ENCODE measurements at places on chromosomes 11 and 22.
A peak's percentile ranks its signal among the peaks of the same experiment; 100 is the strongest.

DNA sequence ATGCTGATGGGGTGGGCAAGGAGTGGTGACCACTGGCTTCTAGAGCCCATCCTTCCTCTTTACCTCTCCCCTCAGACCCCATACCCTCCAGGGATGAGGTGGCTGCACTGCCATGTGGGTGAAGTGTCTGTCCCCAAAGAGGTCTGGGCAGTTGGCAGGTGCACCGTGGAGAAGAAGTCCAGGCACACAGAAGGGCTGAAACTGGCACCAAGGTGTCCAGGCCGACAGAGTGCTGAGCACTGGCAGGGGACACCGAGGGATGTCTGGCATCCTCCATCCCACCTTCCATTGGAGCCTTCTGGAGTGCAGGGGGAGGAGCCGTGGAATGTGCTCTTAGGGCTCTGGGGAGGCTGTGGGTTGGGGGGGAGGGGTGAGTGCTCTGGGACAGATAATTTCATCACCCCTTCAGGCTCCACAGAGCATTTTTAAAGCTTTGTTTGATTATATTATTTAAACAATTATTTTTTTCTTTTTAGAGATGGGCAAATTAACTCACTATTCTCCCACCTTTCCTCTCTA lies 37.9 kb downstream of the PKNOX2 start:
- DNase-seq = peak; percentile 9

GRCh38 chr11:121448011-121448410 lies 4.1 kb upstream of the SORL1 start:
- DNase-seq = no peak

- peak; percentile 6 for DNase-seq
Observed at GRCh38 chr11:62223095-62223494, 14.6 kb downstream of the SCGB2A1 start.

- no peak for DNase-seq
Observed at GRCh38 chr11:45482331-45482730, 183.1 kb downstream of the CHST1 start.

- DNase-seq = peak; percentile 100
Observed at GRCh38 chr11:106399076-106399511, 321.6 kb downstream of the AASDHPPT start.

DNA sequence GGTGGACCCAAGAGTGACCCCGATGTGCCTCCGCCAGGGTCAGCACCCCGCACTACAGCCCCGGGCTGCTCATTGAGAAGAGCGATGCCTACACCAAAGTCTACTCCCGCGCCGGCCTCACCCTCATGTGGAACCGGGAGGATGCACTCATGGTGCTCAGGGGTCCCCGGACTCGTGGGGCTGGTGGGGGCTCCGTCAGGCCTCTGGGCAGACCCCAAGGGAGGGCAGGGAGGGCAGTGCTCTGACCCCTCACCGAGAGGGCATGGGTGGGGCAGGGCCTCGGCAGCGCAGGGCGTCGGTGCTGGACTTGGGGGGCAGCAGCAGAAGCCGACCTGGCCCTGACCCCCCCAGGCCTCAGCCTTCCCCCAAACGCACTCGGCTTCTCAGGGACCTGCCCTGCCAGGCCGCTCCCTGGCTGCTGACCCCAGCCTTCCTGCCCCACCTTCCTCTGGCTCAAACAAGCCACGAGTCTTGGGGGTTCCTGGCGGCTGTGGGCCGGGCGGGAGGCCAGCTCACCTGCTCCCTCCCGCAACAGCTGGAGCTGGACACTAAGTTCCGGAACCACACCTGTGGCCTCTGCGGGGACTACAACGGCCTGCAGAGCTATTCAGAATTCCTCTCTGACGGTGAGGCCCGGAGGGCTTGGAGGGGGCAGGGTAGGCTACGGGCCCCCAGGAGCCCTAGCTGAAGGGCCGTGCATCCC lies 2.9 kb downstream of the MUC2 start:
- no peak for DNase-seq

- DNase-seq = peak; percentile 56
Observed at GRCh38 chr11:102256251-102256650, 61.0 kb upstream of the BIRC3 start.

- DNase-seq = peak; percentile 39
Observed at GRCh38 chr11:6812390-6813005, 13.0 kb upstream of the OR6A2 start.

GRCh38 chr11:107679255-107680024 lies 32.4 kb downstream of the SLN start:
- no peak for DNase-seq

GRCh38 chr11:11789735-11790369 lies 51.9 kb upstream of the USP47 start:
- peak; percentile 26 for DNase-seq

DNA sequence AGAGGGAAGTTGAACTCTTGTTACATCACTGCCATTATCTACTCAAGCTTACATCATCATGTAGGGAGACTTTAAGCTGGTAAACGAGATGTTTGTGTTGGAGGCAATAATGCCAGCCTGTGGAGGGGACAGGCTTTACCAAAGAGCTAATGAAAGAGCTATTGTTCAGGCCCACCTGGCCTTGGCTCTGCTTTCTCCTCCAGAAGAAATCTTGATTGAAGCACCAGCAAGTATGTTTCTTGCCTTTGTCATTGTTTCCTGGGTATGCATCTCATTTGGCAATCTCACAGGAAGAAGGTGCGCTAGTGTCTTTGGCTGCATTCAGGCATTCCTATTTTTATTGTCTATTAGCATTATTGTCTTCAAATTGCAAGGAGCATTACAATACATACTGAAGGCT lies 16.7 kb upstream of the CARD18 start:
- DNase-seq = no peak

DNA sequence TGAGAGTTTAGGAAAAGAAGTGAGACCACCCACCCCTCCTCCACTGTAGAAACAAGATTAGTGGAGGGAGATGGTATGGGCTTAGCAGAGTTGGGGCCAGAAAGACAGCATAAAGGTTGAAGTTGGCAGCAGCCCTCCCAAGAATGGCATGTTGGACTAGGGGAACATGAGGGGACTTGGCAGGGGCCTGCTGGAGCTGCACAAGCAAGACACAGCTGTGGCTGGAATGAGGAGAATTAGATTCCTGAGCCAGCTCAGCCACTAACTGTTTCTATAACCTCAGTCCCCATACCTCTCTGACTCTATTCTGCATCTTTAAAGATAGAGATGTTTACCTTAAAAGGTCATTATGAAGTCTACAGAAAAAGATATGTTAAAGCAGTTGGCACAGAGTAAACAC lies 13.2 kb downstream of the MAP6 start:
- peak; percentile 61 for DNase-seq

DNA sequence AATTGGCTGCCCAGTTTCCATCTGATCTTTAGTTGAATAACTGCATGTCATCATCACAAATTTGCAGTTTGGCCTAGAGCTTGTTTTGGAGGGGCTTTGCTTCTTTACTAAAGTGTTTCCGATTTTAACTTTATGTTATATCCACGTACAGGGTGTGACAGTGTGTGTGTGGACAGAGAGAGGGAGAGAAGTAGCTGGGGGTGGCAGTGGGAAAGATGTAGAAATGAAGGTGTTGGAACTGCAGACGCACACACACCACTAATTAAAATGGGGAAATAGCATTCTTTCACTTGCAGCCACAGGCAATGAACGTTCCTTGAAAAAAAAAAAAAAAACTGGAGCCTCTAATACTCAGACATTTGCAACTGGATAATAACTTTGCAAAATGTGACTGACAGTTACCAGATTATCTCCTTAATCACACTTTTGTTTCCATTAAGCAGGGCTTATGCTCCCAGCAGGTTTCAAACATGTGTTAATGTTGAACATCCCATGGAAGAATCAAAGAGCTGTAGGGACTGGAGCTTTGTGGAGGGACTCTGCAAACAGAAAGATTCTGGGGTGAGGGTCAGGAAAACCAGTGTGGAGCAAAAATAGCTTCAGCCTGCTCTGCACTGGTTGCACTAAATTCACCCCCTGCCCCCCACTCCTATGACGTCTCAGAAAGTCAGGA lies 238.1 kb upstream of the TENM4 start:
- DNase-seq = no peak

GRCh38 chr11:104650234-104650633 lies 248.0 kb downstream of the CASP12 start:
- DNase-seq = no peak

DNA sequence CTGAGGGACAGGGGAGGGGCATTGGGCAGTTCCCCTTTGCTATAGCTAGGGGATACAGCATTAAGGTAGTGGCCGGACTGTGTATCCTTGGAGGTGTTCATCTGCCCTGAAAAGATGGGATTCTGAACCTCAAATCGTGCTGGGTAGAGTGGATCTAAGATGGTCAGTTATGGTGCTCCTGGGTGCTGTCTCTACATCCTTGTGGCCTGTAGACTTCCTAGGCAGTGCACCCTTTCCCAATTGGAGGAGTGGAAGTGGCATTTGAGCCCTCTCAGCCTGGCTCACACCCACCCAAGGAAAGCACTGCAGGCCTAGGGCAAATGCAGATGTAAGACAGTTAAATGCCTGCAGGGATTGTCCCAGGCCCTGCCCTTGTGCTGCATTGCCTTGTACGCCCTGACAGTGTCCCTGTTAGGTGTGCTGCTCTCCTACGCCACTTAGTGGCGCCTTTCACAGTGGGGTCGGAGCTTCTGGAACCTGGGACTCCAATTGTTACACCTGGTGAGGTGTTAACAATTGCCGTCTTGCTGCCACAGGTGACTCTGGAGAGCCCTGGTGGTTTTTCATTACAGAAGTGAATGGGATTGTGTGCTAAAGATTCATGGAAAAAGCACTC lies 35.0 kb downstream of the PPFIBP2 start:
- no peak for DNase-seq

DNA sequence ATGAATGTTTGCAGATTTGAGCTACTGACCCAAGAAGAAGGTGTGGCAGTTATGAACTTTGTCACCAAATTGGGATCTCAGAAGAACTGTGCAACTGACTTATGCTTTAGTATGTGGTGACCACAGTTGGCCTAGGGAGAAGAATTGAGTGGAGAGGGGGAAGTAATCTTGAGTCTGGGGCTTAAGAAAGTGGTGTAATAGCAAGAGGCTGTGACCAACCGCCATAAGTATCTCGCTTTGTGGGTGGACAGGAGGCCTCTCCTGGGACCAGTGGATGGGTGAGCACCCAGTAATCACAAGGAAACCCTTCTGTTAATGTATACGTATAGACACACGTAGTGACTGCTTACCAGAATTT lies 12.7 kb upstream of the IL10RA start:
- DNase-seq = no peak

GRCh38 chr22:16844529-16844928 lies 19.3 kb upstream of the XKR3 start:
- no peak for DNase-seq

DNA sequence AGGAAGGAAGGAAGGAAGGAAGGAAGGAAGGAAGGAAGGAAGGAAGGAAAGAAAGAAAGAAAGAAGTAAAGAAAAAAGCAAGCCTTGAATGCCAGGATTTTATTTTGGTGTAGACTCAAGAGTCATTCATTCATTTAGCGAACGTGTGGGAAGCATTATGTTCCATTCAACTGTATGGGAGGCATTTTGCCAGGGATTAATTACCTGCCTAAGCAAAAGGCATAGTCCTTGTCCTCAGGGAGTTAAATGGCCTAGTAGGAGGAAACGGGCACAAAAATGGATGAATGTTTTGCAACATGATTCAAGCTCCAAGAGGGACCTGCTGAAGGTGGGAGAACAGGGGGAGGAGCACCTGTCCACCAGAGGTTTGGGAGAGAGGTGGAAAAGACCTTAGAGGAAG lies 16.2 kb upstream of the ZNRF3 start:
- no peak for DNase-seq

DNA sequence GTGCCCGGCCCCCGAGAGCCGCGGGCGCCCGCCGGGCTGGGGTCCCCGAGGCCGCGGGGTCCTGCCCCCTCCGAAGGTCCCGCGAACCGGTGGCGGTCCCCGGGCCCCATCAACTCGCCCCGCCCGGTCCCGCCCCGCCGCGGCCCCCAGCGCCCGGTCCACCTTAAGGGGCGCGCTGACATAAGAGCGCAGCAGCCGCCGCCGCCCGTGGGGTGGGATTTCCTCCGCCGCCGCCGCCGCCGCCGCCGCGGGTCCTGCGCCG lies at the start of gene ZDHHC8:
ZDHHC8 (plus strand) TSS at position 208 of the 262 bp plus-strand sequence. CDS start 144 bp downstream, outside the sequence.
- no peak for DNase-seq

DNA sequence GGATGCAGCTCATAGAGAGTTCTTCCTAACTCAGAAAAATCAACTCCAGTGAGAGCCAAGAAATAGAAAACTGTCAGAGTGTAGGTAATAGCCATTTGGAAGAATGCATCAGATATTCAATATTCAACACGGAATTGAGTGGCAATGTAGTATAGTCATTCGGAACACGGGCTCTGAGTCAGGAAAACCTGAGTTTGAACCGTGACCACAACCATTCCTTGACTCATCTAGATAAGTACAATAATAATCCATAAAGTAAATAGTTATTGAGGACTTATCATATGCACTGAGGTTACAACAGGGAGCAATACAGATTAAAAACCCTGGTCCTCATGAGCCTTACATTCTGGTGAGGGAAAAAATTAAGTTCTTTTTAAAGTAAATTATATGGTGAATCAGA lies 62.6 kb upstream of the PHF21A start:
- peak; percentile 43 for DNase-seq

DNA sequence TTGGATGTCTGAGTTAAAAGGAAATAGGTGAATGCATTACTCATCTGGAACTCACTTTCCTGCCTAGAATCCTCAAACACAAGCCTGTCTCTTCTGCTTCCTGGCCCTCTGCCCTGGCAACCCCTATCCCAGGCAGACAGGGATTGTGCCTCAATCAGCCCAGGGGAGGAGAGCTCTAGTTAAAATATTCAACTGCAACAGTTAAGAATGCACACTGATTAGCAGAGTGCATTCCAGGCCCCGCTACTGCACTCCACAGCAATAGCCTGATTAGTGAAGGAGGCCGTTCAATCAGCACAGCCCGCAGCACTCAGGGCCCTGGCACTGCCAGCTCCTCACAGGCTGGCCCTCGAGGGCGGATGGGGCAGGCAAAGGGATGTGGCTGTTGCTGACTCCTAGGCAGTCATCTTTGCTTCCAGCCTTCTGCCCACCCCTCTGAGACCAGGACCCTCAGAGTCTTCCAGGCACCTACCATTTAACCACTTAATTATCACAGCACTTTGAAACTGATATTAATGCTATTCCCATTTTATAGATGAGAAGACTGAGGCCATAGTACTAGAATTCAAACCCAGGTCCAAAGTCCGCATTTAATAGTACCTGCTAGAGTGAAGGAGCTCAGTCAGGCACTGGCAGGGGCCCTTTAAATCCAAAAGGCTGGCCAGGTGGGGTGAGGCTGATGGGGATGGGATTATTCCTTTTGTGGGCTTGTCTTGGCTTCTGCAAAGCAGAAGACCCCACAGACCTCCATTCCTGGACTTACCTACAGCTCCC lies 435.3 kb downstream of the SOX6 start:
- DNase-seq = peak; percentile 14

GRCh38 chr11:29679996-29680395 lies 336.8 kb downstream of the KCNA4 start:
- no peak for DNase-seq

Measured in fibroblast of skin of right quadriceps (primary cell).